ENCODE measurements at places on chromosomes 3 and 15. TPM values are rescaled to one million over a fixed set of nuclear protein-coding genes. Genes with fewer than 3 reads are reported as not detected.

DNA sequence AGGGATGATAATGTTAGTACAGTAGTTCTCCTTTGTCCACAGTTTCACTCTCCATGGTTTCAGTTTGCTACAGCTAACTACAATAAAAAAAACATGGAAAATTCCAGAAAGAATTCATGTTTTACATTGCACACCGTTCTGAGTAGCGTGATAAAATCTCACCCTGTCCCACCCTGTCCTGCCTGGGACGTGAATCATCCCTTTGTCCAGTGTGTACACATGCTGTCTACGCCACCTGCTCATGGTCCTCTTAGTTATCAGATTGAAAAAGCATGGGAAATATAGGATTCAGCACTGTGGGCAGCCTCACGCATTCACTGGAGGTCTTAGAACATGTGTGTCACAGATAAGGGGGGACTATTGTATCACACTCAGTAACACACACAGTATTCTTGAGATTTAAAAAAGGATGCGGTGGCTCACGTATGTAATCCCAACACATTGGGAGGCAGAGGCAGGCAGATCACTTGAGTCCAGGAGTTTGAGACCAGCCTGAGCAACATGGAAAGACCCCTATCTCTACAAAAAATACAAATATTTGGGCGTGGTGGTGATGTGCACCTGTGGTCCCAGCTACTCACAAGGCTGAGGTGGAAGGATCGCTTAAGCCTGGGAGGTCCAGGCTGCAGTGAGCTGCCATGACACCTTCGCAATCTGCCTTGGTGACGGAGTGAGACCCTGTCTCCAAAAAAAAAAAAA is 8.7 kb upstream of the FLNB start:
- no peak for DNase-seq

GRCh38 chr15:48313216-48313615 is 18.0 kb upstream of the DUT start:
- no peak for DNase-seq

GRCh38 chr3:49462222-49462621 is 7.8 kb upstream of the DAG1 start:
- DNase-seq: no peak

The IL1RAP gene
- total RNA-seq: 5.1 TPM

The ZBBX gene
- not detected for total RNA-seq

The SH2D7 gene
- total RNA-seq: not detected

DNA sequence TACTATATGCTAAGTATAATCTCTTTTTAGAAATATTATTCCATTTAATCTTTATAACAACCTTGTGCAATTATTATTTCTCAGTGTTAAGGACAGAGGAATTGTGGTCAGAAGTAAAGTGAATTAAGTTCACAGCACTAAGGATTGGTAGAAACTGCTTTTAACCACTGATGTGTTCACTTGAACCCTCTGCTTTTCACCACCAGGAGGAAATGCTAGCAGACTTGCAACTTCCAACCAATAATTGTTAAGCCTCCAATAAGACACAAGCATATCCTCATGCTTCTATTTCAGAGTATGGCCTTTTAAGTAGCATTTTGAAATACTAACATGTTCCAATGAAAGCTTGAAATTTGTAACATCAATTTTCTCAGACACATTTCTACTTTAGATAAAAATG is 527.4 kb downstream of the SI start:
- DNase-seq: no peak

DNA sequence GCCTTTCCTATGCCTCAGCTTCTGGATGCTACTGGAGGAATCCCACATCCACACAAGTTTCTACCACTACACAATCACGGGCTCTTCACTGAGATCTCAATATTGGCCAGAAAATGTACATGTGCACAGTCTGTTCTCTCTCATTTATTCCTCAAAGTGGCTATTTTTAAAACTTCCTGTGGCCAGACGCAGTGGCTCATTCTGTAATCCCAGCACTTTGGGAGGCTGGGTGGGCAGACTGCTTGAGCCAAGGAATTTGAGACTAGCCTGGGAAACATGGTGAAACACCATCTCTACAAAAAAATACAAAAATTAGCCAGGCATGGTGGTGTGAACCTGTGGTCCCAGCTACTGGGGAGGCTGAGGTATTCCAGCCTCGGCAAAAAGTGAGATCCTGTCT is 91.4 kb upstream of the PRTG start:
- no peak for DNase-seq

The ATP13A4 gene
- total RNA-seq: 0.52 TPM

DNA sequence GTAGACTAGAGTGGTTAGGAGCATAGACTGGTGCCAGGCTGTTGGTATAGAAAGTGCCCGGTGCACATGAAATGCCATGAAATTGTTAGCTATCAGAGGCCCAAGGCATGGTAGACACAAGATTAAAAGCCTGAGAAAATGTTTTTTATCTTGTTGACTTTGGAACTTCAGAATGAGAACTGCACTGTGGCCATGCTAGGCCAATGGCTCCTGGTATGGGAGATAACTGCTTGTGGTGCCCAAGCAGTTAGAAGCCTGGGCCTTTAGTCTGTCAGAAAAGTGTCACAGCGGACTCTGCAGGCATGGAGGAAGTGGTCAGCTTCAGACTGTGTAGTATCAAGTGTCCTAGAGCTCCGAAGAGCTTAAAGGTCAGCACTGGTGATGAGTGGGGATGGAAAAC is 11.9 kb downstream of the FYCO1 start:
- no peak for DNase-seq

- peak; percentile 74 for DNase-seq
Measured at GRCh38 chr15:65832549-65833364, 36.5 kb upstream of the RAB11A start.

DNA sequence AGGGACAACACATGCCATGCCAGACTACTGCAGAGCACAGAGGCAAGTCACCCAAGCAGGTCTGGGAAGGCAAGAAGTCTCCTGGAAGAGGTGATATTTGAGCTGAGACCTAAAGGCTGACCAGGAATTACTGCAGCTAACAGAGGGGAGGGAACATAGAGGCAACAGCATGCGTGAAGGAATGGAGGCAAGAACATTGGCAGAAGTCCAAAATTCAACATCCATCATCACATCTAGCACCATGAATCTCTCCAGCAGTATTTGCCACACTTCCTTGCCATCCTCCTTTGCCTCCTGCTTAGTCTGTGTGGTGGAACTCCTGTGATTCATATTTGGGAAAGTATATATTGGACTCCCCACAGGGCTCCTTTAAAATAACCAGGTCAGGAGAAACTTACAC is 870 bp upstream of the TSEN2 start:
- DNase-seq: no peak

DNA sequence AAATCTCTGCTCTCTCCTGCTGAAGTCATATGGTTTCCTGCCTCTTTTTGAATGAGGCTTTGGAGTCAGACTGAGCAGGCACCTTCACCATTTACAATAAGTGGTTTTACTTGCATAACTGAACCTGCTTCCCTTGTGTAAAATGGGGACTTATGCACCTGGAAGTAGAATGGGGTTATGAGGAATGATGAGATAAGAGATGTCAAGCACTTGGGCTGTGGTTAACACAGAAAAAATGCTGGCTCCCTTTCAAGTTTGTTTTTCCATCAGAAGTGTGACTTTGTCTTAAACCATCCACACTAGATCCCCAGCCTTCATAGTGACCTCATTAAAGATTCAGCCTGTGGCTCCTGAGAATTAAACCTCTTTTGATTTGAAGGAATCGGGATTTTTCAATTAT is 5.2 kb downstream of the EXOSC7 start:
- DNase-seq: no peak

The GASK1A gene
- 1.6 TPM for total RNA-seq

- DNase-seq: no peak
Measured at GRCh38 chr3:131072099-131072559, 45.5 kb downstream of the NEK11 start.

GRCh38 chr3:19272296-19272695 is 124.0 kb downstream of the KCNH8 start:
- no peak for DNase-seq

The FAM174B gene
- 17.1 TPM for total RNA-seq

The OCA2 gene
- total RNA-seq: not detected

- no peak for DNase-seq
Measured at GRCh38 chr3:152202976-152203626, 65.6 kb upstream of the MBNL1 start.

DNA sequence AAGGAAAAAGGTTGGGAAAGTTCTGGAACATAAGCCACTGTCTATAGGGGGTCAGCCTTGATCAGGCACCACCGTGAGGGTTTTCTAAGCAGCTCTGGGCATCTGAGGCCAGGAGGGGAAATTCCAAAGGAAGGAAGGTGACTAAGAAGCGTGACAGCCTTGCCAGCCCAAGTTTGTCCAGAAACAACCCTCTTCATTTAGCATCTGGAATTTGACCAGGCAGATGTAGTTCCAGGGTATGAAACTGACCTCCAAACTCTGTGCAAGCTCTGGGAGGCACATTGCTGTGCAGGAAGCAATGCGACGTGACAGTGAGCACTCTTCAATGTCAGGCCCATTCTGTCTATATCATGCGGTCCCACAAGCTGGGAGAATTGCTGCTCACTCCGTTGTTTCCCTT is 85.4 kb upstream of the TPM1 start:
- DNase-seq: no peak

The PIGZ gene
- total RNA-seq: 3.7 TPM

The FOXB1 gene
- not detected for total RNA-seq

- no peak for DNase-seq
Measured at GRCh38 chr15:48411971-48412591, 80.9 kb downstream of the DUT start.

GRCh38 chr15:50084932-50085331 is 34.1 kb downstream of the ATP8B4 start:
- no peak for DNase-seq

The ANP32A gene
- total RNA-seq: 150 TPM

The PLSCR1 gene
- 25.4 TPM for total RNA-seq

- no peak for DNase-seq
Measured at GRCh38 chr3:187763850-187764648, 18.8 kb upstream of the BCL6 start.

DNA sequence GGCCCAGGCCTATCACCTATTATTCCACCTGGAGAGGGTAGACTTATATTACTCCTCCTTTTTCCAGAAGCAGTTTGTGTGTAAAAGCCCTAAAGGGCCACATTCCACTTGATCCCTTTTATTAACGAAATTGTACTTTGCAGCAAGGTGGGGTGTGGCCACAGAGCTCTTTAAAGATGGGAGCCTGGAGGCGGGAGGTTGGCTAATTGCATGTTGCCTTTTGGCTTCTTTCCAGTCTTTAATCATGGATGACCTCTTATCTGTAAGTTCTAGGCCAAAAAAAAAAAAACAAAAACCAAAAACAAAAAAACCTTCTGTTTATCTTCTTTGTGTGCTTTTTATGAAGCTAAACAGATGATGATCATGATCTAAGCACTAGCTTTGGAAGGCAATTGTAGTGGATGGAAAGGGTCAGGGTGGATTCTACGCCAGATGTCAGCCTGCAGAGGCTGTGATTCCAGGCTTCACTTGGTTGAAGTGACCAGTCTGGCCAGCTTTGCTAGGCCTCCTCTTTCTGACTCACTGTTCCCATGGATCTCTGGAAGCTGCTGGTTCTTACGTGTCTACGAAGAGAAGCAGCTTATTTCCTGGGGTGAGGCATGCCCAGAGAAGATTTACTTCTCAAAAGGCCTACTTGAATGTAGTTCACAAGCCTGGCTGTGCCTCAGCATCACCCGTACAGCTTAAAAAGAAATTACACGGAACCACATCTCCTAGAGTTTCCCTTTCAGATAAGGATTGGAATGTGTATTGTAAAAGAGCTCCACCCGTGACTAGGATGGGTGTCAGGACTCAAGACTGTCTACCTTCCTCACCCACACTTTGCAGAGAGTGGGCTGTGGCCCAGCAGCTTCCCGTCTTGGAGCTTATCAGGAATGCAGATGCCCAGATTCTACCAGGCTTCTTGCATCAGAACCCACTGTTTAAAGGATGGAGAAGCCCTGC is 330.9 kb upstream of the C2CD4B start:
- DNase-seq: peak; percentile 36

The EPHB1 gene
- 1.3 TPM for total RNA-seq

The BNC1 gene
- total RNA-seq: 0.11 TPM

GRCh38 chr15:31606194-31606669 is 279.6 kb downstream of the KLF13 start:
- DNase-seq: no peak

The PLIN1 gene
- total RNA-seq: 1.6 TPM

DNA sequence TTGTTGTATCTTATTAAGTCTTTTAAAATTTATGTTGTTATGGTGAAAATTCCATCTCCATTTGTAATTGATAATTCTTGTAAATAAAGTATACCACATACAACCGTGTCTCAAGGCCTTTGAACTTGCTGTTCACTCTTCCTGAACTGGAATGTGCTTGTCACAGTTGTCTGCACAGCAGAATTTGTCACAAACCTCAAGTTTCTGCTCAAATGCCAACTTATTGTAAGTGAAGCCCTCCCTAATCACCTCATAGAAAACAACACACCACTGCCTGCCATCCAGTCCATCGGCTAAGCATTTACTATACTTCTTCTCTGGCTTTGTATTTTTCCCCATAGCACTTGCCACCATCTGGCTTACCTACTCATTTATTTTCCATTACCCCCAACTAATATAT is 192.3 kb downstream of the THRB start:
- DNase-seq: no peak
